NCI-H524 (cell line): ENCODE measurements at places on chromosomes 4 and X.
A peak's percentile ranks its signal among the peaks of the same experiment; 100 is the strongest.

DNA sequence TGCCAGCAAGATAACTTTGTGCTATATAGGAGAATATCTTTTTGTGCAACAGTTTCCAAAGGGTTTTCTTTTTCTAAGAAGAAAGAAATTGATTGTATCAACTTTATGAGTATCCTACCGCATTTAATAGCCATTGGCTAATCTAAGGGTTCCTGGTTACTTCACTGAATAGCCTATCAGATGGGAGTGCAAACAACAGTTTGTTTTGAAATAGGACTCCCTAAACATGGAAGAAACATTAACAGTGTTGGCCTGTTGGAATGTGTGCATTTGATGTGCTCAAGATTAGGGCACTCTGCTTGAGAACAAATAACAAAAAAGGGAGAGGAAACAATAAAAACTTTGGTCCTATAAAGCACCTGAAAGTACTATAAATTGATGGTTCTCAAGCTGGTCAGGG lies 29.1 kb downstream of the NPNT start:
- no peak for DNase-seq

DNA sequence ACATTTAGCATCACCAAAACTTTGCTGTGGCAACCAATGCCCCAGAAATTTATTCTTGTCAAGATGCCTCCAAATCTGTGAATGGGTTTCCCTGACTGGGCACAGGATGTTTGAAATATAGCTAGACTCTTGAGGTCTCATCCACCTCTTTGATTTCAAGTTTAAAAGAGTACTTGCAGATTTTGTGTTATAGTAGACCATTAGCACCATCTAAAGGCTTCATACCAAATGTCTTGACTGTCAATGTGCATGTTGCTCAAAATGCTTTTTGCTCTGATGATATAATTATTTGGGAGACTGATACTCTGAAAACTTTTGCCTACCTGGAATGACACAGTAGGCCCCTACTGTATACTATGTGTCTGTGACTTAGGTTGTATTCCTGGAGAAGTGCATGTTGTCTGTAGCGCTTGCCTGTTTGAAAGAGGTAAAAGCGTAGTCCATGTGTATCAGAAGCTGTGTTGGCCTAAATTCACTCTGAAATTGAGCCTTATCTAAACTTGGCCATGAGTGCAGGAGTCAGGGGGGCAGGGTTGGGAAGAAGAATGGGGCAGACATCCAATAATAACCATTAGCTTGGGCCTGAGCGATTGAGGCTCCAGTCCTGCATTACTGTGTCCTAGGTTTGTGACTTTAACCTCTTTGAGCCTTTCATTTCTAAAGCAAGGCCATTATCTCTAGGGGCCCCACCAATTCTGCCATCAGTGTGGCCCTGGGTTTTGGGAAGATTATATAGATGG lies 33.8 kb downstream of the NDP start:
- DNase-seq, result no peak

- DNase-seq, result peak; percentile 7
These were observed 29.7 kb downstream of the BMX start for GRCh38 chrX:15530318-15530717.

GRCh38 chr4:119087656-119088055 lies 48.0 kb upstream of the MYOZ2 start:
- no peak for DNase-seq

- DNase-seq, result no peak
These were observed 372.0 kb upstream of the GATB start for GRCh38 chr4:152132776-152133175.

DNA sequence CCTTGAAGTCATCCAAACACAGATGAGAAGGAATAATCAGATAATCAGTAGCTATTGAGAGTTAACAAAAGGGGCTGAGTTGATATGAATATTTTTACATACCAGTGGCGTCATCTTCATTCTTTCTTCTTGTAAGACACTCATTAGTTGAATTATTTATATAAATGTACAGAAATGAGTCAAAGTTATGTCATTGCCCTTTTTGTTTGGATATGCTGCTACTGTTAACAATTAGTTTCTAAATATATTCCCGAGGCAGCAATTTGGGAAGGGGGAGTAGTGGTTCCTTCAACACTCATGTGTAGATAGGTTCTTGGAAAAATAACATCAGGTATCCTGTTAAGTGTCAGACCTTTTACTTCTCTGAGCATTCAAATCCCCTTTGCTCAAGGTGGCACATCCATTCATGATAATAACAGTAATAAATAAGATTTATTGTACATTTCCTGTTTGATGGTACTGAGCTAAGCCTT lies 436.6 kb downstream of the SPRY1 start:
- DNase-seq, result no peak

GRCh38 chrX:139286342-139286741 lies 244.2 kb upstream of the F9 start:
- no peak for DNase-seq

DNA sequence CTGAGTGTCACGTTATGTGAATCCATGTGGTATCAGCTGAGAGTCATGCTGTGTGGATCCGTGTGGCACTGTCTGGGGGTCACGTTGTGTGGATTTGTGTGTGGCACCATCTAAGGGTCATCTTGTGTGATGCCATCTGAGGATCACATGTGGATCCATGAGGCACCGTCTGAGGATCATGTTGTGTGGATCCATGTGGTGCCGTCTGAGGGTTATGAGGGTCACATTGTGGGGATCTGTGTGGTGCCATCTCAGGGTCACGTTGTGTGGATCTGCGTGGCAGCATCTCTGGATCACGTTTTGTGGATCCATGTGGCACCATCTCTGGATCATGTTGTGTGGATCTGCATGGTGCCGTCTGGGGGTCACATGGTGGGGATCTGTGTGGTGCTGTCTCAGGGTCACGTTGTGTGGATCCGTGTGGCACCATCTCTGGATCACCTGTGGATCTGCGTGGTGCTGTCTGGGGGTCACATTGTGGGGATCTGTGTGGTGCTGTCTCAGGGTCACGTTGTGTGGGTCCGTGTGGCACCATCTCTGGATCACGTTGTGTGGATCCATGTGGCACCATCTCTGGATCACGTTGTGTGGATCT lies 6.9 kb downstream of the PDE6B start:
- DNase-seq, result no peak
